ENCODE measurements at places on chromosomes 11 and 22.

GRCh38 chr11:110878513-110878912 is 166.3 kb upstream of the ARHGAP20 start:
- no peak for DNase-seq

DNA sequence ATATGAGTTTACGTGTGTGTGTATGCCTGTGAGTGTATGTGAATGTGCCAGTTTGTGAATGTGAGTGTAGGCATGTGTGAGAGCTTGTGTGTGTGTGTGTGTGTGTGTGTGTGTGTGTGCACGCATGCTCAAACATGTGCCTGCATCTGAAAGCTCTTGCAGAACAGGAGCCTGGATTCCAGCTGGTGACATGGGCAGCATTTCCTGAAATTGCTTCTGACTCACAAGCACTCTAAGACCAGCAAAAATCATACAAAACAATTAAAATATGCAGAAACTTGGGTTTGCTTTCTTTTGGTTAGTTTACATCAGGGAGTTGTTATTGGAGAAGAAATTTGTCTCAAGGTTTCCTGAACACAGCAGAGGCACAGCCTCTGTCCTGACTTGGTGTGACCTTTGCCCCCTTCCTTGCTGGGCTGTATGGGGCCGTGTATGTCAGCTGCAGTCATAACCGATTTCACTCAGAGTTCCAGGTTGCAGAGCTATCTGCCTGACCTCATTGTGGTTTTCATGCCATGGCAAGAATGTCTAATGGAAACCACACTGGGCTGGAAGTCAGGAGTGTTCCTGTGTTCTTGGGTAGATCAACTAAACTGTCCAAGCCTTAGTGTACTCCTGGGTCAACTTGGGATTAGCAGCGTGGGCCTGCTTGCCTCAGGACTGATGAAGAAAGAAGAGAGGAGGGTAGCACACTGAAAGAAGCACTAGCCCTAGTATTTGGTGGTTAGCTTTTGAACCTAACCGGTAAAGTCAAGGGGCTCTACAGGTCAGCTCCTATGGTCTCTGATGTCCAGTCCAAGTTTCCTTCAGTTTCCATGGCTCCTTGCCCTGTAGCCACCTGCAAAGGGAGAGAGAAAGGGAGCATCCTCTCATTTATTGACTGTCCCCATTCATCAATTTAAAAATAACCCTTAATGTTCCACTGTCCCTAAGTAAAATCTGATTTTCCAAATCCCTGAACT is 143.7 kb downstream of the SNX19 start:
- DNase-seq: peak; percentile 96

DNA sequence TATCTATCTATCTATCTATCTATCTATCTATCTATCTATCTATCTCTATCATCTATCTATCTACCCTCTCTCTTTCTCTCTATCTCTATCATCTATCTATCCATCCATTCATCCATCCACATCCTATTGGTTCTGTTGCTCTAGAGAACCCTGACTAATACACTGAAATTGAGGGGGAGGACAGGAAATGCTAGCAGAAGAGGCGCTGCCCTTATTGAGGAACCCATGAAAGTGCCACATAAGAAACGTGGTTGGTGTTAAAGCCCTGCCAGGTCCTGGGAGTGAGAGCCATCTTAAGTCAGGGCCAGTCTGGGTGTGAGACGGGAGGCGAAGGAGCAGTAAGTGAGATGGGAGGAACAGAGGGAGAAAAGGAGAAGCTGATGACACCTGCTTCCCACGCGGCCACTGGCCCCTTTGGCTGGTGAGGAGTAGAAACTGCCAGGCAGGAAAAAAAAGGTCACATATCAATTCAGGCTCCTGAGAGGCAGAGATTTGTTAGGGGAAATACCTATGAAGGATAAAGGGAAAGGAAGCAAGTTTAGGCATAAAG is 87.9 kb upstream of the PLET1 start:
- DNase-seq: no peak

GRCh38 chr11:116342148-116342547 is 430.6 kb downstream of the BUD13 start:
- DNase-seq: no peak

Data from astrocyte of the hippocampus (primary cell).